Left hindlimb (tissue), 1 donor: ENCODE measurements at places on chromosomes 3 and 15.
A peak's percentile ranks its signal among the peaks of the same experiment; 100 is the strongest.

DNA sequence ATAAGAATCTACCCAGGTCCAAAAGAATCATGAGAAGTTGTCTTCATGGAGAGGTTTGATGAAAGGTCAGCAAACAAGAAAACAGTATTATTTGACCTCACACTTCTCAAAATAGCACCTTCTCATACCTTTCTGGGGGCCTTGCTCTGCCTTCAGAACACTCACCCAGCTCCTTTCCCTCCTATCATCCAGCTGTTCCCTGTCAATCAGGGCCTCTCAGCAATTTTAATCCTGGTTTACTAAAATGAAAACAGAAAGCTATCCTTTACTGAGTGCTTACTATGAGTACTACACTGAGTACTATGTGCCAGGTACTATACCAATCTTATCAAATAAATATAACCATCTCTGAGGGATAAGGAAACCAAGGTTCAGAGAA, 138.6 kb downstream of the GAP43 start:
- DNase-seq: no peak

- DNase-seq: no peak
Measured at GRCh38 chr3:183754052-183754451, 56.5 kb downstream of the YEATS2 start.

DNA sequence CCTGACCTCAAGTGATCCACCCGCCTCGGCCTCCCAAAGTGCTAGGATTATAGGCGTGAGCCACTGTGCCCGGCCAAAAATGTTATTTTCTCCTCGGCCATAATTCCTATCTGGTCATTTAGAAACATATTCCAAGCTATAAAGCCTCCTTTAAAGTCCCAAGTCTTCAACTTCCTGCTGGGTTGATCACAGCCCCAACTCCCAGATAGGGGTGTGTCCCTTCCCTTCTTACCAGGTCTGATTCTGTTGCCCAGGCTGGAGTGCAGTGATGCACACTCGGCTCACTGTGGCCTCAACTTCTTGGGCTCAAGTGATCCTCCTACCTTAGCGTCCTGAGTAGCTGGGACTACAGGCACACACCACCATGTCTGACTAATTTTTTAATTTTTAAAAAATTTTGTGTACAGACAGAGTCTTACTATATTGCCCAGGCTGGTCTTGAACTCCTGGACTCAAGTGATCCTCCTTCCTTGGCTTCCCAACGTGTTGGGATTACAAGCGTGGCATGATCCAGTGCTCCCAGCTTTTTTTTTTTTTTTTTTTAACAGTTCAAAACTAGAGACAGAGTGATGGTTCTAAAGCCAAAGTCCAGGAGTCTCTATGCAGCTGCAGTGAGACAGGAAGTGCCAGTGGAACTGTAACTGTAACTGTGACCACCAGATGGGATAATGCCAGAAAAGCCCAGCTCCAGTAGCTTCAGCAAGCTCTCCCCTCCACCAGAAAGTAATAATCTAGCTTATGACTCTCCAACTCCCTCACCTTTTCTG, 8.2 kb upstream of the PRKAR2A start:
- no peak for DNase-seq

GRCh38 chr15:65329984-65330735, 25.7 kb downstream of the RNU5B-1 start:
- peak; percentile 26 for DNase-seq

DNA sequence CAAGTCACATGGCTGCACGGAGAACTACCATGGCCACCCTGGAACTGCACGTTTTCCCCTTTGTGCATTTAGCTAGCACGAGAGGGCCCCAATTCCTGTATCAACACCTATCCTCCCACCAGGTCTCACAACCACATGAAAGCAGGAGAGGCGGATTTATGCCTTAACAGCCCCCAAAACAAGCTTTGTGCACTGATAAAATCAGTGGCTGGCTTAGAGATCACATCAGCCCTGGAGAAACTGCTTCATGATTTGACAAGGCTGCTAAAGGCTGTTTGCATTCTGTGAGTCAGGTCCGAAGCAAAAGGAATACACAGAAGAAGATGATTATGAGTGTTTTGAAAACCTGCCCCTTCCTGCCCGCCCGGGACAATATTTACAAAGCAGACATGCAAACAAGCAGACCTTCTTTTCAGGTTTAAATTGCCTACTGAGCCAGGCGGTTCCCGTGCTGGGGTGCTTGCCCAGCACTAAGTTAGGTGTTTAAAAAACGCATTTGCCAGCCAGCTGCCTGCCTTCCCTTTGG, 25.9 kb downstream of the CEMIP start:
- DNase-seq: no peak

DNA sequence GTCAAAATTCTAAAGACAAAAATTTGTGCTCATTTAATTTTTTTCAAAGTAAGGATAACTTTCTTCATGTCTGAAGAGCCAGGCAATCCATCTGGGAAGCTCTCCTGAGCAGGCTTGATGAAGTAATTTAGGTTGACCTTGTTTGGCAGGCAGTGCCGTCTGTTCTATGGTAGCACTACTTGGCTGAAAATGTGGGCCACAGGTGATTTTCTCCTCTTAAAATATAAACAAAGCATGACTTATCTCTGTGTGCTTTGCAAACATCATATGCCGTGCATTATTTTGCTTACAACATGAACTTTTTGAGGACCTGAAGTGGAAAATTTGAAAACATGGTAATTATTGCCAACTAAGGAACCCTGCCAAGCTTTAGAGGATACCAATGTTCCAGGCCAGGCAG, 143.2 kb downstream of the RAP2B start:
- DNase-seq: no peak

DNA sequence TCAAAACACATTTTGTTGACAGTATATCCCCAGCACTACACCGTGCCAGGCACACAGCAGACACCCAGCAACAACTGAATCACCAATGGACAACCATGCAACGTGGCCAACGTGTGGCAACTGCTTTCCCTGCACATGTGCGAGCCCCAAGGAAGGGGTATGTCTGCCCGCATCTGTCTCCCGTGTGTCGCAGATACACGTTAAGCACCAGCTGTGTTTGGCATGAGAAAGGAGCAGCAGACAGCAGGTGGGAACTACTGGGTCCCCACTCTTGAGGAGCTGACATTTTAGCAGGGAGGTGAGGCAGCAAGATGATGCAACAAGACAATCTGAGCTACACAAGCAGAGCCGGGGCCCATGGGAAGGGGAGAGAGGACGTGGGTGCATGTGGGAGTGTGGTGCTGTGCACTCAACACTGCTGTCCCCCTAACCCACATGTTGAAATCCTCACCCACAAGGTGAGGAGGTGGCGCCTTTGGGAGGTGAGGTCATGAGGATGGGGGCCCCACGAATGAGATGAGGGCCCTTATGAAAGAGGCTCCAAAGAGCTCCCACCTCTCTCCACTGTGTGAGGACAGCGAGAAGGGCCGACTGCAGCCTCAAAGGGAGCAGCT, 56.2 kb downstream of the ROPN1B start:
- DNase-seq: no peak

- DNase-seq: no peak
Measured at GRCh38 chr3:141784531-141784930, 21.3 kb downstream of the GRK7 start.

- no peak for DNase-seq
Measured at GRCh38 chr15:54789376-54789775, 407.4 kb downstream of the RSL24D1 start.

- no peak for DNase-seq
Measured at GRCh38 chr3:172658344-172659245, 52.3 kb downstream of the NCEH1 start.

GRCh38 chr3:165502707-165503106, 306.5 kb upstream of the SLITRK3 start:
- no peak for DNase-seq

DNA sequence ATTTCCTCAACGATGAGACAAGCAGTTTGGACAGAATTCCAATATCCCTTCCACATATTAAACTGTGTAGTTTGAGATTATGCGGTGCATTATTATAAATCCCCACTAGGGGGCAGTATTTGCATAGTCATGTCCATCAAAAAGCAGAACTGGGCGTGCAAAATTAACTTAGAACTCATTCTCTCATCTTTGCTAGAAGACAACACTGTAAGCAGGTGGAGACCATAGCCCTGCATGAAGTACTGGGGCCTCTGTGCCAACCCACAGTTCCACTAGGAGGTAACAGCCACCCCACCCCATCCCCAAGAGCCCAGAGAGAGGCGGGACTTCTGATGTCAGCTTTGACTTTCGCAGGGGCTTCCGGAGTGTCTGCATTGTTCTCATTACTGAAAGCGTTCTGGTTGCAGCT, 106.6 kb upstream of the TMC3 start:
- peak; percentile 68 for DNase-seq

DNA sequence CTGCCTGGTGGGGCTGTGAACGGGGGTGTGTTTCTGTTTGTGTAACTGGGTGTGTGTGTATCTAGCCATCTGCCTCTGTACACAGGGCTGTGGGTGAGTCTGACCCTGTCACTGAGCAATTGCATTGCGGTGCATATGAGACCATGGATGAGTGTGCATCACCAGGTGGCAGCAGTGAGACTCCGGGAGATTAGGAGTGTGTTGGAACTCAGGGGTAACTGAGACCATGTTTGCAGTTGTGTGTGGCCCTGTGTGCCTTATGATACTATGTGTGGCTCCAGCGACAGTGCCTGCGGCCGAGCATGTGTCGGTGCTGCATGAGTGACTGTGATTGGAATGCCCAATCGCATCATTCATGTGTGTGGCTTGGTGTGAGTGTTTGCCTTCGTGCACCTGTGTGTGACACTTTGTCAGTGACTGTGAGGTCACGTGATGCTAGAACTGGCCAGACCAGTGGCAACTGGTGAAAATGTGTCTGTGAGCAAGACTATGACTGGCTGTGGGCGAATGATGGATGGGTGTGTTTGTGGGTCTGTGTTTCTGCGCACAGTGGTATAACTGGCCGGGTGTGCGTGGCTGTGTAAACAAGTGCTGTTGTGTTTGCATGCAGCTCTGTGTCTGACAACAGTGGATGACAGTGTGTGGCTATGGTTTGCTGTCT, 14.0 kb downstream of the VILL start:
- peak; percentile 72 for DNase-seq

DNA sequence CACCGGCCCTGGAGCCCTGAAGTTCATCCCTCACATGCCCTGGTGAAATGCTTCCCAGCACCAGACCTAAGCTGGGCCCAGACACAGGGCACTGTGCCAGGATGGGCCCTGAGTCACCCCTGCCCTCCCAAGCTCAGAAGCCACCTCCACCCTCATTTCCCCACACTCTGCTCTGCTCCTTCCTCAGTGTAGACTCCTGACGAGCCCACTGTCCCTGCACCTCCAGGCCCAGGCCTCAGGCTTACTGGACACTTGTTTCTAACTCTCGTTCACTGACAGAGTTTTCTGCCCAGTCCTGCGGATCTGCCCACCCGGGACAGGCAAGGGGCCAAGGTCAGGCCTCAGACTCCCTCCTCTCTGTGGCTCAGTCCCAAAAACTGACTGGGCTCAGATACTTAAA, 112.6 kb upstream of the RNF7 start:
- no peak for DNase-seq

GRCh38 chr3:152964911-152965609, 130.1 kb downstream of the P2RY1 start:
- DNase-seq: no peak

DNA sequence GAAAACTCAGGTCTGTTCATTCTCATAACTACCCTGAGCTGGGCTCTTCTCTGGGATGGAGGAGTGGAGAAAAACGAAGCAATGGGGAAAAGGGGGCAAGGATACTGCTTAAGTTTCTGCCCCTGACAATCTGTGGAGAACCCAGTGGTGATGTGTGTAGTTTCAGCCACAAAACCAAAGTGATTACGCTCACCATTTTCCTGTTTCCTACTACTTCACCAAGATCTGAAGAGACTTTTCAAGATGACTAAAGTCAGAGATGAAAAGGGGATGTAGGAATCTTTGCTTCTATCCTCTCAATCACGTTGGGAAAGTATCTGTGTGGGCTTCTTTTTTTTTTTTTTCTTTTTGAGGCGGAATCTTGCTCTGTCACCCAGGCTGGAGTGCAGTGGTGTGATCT, 8.3 kb upstream of the UBE2E1 start:
- DNase-seq: no peak

DNA sequence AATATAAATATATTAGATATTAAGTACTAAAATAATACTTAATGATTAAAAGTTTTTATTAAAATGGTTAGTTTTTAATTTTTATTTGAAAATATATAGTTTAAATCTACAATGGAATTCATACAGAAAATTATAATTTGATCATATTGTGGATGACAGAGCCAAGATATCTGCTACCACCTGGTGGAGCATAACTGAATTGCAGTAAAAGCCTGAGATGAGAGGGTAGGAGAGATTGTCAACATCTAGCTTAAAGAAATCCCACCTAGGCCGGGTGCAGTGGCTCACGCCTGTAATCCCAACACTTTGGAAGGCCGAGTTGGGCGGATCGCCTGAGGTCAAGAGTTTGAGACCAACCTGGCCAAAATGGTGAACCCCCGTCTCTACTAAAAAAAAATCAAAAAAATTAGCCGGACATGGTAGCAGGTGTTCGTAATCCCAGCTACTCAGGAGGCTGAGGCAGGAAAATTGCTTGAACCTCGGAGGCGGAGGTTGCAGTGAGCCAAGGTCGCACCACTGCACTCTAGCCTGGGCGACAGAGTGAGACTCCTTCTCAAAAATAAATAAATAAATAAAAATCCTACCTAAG, 25.1 kb upstream of the CSTA start:
- DNase-seq: no peak

DNA sequence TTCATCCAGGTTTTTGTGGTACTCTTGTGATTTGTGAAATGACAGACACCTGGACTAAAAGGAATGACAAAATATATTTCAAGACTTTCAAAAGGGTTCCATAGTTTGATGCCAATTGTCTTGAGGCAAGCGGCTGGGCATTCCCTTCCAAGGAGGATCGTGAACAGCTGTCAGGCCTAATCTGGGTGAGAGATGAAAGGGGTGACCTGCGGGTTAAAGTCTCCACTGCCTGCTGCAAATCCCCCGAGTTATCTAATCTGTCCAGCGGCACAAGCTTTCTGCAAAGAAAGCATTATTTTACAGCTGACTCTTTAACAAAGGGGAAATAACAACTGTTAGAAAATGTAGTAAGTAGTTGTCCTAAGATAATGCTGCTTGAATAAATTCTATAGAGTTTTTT, 128.7 kb upstream of the MB21D2 start:
- DNase-seq: no peak

DNA sequence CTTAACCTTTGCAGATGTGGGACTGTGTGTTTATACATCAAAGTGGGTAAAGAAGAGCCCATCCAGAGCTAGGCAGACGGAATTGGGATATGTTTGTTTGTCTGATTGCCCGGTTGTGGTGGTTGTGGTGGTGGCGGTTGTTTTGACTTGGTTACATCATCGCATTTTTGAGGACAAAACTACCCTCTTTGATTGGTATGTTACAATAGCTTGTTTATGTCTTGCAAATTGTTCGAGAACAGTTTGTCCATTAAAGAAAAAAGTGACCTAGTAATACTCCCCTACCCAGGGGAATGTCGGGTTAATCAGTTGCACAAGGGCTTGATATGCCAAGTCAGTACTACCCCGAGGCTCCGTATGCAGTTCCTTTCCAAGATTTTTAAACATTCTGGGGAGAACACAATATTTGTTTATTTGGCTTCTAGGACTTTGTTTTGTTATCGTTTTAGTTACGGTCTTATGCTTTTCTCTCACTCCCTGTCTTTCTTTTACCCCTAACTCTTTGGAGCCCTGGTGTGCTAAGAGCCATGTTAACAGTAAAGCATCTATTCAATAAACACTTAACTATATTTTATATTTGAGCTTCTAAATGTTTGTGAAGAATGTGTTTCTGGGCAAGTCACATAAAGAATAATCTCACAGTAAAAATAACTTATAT, 315.4 kb downstream of the LPP start:
- peak; percentile 34 for DNase-seq
